Smooth muscle cell of trachea (primary cell): ENCODE measurements at places on chromosomes 12 and 14. TPM values are rescaled to one million over a fixed set of nuclear protein-coding genes. Genes with fewer than 3 reads are reported as not detected.

Gene SMCO2
- 0.15 and 0.17 TPM in 2 replicates for total RNA-seq

Gene RILPL1
- 7.1 and 7.3 TPM in 2 replicates for total RNA-seq

Gene DLK1
- total RNA-seq, result under 0.01 TPM in 1 of 2 replicates, not detected in the other

Gene RFLNA
- total RNA-seq, result not detected in 2 replicates

Gene SLC2A3
- total RNA-seq, result 65.5 and 66.7 TPM in 2 replicates

Gene GOLGA5
- total RNA-seq, result 52.8 and 56.7 TPM in 2 replicates

Gene SYNDIG1L
- total RNA-seq, result under 0.01 and 0.15 TPM in 2 replicates

Gene MDP1
- 11.1 and 25.5 TPM in 2 replicates for total RNA-seq
